NCI-H1436 treated with DMSO at 0.1 percent for 48 hours (cell line): ENCODE measurements at places on chromosomes 16 and 17.
A peak's percentile ranks its signal among the peaks of the same experiment; 100 is the strongest.

DNA sequence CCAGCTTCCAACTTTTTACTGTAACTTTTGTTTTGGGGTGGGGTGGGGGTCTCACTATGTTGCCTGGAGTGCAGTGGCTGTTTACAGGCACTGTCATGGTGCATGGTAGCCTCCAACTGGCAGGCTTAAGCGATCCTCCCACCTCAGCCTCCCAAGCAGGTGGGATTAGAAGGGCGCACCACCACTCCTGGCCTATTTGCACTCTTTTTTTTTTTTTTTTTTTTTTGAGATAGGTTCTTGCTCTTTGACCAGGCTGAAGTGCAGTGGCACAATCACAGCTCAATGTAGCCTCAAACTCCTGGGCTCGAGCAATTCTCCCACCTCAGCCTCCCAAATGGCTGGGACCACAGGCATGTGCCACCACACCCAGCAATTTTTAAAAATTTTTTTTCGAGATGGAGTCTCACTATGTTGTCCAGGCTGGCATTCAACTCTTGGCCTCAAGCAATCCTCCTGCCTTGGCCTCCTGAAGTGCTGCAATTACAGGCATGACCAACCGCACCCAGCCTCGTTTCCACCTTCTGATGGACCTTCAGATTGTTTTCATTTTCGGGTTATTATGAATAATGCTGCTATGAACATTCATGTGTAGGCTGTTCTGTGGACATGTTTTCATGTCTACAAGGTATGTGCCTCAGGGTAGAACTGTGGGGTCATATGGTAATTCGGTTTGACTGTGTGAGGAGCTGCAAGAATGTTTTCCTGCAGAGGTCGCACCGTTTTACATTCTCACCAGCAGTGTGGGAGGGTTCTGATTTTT lies 10.9 kb downstream of the TRAP1 start:
- no peak for DNase-seq

GRCh38 chr16:56737539-56737938 lies 7.6 kb downstream of the NUP93 start:
- no peak for DNase-seq

GRCh38 chr17:68851890-68852289 lies 103.3 kb downstream of the ABCA8 start:
- DNase-seq, result no peak

DNA sequence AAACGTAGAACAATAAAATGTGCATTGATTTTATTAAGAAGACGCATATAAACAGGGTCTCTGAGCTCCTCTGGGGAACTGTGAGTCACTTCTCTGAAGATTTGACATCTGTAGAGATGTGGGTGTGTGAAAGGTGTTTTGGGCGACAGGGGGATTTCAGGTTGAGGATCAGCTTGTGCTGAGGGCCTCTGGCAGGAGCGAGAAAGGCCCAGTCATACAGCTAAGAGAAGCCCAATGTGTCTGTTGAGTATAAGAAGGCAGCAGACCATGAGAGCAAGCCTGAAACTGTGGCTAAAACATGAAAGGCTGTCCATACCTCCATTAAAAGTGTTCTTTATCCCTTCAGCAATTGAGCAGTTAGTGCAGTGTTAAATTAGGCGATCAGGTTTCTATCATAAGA lies 406.5 kb upstream of the MON1B start:
- DNase-seq, result no peak

DNA sequence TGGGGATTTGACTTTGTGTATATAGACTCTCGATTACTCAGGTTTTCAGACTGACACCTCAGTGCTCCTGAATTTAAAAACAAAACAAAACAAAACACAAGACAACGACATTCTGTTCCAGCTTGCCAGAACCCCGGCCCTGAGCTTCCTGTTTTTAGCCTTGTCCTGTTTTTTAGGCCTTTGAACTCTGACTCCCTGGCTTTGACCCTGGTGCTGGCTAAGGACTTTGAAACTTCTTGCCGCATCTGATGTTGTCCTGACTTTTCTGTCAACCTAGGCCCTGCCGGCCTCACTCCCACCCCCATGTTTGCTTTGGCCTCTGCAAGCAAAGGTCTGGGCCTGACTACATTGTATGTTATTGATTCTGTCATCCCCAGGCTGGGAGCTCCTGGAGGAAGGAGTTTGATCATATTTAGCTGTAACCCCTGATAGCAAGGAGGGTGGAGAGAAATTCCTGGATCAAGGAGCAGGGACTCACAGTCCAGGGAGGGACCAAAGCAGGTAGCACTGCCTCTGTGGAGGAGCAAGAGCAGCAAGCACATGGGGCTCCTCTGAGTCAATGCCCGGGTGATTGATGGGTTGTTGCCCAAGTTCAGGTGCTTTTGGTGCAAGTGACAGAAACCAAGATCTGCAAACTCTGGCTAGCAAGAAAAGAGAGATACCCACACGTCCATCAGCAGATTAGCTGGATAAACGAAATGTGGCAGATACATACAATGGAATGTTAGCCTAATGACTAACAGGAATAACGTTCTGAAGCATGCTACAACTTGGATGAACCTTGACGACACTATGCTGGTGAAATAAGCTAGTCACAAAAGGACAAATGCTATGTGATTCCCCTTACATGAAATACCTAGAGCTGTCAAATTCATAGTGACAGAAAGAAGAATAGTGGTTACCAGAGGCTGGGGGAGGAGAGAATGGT lies 7.7 kb downstream of the CCL16 start:
- DNase-seq, result no peak

DNA sequence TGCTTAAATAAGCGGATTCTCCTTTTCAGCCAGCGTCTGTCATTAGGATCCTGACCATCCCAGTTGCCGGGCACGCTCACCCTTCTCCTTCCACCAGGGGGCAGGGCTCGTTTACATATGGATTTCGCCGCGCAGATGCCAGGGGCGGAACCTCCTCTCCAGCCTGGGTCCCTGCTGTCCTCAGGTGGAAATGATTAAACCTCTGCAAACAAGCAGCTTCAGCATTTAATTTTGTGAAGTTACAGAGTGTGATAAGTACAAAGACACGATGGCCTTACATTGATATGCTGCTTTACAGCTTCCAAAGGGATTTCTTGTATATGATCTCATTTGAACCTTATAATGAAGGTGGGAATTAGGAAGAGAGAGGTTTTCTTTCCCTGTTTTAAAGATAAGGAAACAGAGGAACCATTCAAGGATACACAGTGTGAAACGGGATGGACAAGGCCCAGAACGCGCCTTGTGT lies 3.9 kb upstream of the KRT28 start:
- DNase-seq, result peak; percentile 27

DNA sequence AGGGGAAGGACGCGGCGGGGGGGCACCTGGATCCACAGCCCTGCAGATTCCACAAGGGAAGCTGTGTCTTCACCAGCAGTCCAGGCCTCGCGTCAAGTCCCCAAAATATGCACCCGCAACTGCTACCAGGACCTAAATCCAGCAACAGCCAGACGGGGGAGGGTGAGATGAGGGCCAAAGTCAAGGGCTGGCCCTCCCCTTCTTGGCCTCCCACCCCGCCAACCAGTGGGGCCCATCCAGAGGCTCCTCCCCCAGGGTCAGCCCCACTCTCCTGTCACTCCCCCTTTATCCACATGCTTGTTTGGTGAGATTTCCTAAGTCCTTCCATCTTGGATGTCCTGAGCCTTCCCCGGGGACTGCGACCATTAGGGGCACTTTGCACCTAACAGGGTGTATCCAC lies 138.7 kb downstream of the ENGASE start:
- DNase-seq, result no peak

- no peak for DNase-seq
These were observed 13.4 kb downstream of the ITGAL start for GRCh38 chr16:30485818-30486436.

DNA sequence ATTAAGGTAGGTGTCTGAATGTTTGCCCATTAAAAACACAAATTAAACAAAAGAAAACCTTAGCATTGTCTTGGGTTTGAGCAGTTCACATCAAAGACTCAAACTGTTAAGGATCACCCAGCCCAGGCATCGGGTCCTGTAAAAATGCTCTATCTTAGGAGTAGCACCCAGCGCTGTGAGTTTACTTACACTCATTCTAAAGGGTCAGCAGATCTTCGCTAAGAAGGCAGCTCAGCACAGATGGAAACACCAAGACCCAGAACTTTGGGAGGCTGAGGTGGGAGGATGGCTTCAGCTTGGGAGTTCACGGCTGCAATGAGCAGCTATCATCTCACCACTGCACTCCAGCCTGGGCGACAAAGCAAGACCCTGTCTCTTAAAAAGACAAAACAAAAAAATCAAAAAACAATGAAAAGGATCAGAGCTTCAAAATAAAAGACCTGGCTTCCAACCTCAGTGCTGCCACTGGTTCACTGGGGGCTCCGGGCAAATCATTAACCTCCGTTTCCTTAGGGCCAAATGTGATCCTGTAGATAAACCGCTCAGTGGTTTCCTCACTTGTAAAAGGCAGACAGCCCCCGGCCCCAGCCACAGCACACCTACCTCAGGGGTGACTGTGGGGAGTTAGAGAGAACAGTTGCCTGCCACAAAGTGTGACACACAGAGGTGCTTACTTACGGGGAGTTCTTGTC lies 11.1 kb downstream of the COG1 start:
- no peak for DNase-seq

DNA sequence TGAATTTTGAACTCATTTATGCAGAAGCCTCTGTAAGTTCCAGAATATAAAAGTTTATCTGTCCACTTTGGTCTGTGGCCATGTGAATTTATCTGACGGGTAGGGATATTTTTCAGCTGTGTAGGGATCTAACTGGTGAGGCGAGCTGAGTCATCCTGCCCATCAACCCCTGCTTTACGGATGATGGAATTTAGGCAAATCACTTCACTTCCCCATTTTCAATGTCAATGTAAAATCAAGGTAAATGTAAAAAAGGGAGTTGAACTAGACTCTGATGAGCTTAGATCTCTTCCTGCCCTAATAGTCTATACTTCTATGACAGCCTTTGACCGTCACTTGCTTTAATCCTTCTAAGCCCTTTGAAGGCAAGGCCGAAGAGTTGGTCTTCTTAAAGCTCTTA lies 2.6 kb downstream of the SLC16A6 start:
- no peak for DNase-seq

GRCh38 chr16:22214889-22215288 lies 8.8 kb downstream of the EEF2K start:
- DNase-seq, result no peak

DNA sequence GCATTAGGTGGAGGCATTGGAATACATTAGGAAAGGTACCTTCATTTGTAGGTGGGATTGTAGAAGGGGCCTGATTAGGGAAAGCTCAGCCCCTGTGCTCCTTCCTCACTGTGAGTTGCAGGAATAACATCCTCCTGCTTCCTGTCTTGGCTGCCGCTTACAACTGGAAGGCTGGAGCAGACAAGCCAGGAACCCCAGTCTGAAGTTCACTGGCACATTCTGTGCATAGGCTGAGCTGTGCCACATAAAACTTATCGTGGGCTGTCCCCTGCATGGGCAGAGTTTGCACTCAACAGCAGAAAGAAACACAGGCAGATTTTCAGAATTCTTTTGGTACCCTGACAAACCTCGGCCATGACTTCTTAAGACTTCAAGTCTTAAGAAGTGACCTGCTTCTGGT lies 200.1 kb downstream of the SALL1 start:
- no peak for DNase-seq

DNA sequence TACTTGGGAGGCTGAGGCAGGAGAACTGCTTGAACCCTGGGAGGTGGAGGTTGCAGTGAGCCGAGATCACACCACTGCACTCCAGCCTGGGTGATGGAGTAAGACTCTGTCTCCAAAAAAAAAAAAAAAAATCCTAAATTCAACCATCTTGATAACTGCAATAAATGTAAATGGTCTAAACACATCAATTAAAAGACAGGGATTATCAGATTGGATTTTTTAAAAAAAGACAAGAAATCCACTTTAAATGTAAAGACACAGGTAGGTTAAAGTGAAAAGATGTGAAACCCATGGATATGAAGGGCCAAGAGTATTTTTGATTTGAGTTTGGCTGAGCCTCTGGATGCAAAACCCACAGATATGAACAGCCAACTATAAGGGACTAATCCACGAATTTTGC lies 64.2 kb upstream of the ATP2A3 start:
- DNase-seq, result no peak

GRCh38 chr17:81486199-81486810 lies 26.3 kb downstream of the ACTG1 start:
- no peak for DNase-seq

DNA sequence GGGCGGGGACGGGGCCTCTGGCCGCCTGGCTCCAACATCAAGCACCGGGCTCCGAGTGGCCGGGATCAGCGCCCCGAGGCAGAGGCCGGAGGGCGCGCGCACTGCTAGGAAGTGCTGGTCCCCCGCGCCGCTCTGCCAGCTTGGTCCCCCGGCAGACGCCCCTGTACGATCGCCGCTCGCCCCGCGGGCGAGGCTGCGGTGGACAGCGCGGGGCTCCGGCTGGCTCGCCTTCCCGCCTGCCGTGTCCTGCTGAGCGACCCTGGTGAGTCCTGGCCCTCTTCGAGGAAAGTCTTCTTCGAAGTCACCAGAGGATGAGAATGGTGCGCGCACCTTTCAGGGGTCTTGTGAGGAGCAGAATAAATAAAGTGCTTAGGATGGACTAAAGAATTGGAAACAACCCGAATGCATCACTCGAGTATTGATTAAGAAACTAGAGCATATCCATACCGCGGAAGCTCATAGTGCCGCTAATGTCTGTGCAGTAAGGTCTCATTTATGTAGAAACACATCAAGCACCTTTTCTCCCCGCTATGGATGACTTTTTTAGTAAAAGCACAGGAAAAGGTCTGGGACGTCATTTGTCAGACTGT lies 392 bp downstream of the ZNF213 start:
- DNase-seq, result no peak

DNA sequence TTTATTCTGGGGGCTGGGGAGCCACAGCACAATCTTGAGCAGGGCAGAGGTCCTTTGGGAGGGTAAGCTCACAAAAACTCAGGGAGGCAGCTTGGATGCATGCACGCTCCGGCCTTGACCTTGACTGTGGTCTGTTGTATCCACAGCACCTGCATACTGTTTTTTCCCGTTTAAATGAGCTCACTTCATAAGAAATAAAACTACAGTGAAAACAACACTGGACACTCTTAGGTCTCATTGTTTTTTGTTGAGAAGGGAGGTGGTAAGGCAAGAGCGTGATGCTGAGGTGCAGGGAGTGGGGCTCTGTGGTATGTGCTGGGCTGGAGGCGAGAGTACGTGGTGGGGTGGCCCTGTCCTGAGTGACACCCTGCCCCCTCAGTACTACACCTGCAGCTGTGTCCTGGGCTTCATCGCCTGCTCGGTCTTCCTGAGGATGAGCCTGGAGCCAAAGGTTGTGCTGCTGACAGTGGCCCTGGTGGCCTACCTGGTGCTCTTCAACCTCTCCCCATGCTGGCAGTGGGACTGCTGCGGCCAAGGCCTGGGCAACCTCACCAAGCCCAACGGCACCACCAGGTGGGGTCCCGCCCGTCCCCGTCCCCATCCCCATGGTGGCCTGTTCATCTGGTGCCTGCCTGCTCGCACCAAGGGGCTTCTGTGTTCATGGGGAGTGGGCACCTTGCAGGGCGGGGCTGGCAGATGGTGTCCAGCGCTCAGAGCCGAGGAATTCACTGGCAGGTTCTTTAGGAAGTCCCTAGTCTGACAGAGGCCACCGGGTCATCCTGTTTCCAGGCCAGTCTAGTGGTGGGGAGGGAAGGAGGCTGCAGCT lies 44.2 kb downstream of the ADCY7 start:
- DNase-seq, result no peak

- no peak for DNase-seq
These were observed 69.3 kb downstream of the SCNN1B start for GRCh38 chr16:23371368-23371767.
